ENCODE measurements at places on chromosomes 4 and X.
A peak's percentile ranks its signal among the peaks of the same experiment; 100 is the strongest.

GRCh38 chrX:96453139-96453538 lies 231.5 kb upstream of the DIAPH2 start:
- no peak for DNase-seq

DNA sequence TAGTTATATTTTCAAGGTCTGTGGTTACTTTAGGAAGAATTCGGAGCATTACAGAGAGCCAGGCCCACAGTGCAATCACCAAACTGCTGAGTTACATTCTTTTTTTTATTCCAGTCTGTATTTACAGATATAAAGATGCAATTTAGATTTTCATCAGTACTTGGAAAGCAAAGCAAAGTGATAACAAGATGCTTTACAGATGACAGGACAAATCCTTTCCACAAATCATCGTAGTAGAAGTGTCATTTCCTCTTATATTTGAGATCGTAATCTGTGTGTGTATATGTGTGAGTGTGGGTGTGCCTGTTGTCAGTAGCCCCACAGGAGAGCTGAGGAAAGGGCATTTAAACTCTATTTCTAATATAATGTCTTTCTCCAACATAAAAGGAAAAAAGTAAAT lies 1893.7 kb downstream of the STIM2 start:
- no peak for DNase-seq

- no peak for DNase-seq
These were observed 216.9 kb downstream of the RELL1 start for GRCh38 chr4:37469286-37469685.

- DNase-seq, result no peak
These were observed 88.6 kb upstream of the DHRSX start for GRCh38 chrX:2589186-2590020.

- DNase-seq, result no peak
These were observed 70.2 kb downstream of the CLDN22 start for GRCh38 chr4:183249854-183250253.

DNA sequence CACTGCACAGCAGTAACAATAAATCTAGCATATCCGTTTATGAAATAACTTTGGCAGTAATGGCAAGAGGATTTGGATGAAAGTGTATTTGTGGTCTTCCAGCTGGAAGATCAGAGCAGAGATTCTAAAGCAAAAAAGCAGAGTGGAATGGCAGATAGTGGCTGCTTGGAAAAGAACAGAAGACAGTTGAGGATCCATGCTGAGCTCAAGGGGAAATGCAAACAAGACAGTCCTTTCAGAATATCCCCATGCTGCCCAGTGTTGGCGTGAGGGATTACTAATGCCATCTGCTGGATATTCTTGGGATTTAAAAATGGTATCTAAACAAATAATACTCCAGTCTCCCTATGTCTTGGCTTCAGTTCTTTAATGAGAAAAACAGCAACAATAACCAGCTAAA lies 629.1 kb upstream of the ATOH1 start:
- no peak for DNase-seq

- no peak for DNase-seq
These were observed 41.4 kb upstream of the PPP2R3B start for GRCh38 chrX:427812-428725.

- no peak for DNase-seq
These were observed 322.5 kb downstream of the HS3ST1 start for GRCh38 chr4:11106190-11106589.

DNA sequence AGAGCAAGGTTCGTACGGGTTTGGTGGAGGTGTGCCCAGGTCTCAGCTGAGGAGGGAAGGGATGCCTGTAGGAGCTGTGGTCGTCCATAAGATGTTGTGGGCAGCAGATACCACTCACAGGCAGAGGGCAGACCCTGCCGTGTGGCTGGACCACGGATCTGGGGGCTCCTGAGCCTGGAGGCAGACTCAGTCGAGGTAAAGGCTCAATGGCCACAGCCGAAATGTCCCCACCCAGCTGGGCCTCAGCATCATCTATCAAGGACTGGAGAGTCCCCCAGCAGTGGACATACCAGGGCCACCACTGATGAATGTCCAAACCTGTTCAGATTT lies 98.5 kb downstream of the DHRSX start:
- DNase-seq, result no peak

DNA sequence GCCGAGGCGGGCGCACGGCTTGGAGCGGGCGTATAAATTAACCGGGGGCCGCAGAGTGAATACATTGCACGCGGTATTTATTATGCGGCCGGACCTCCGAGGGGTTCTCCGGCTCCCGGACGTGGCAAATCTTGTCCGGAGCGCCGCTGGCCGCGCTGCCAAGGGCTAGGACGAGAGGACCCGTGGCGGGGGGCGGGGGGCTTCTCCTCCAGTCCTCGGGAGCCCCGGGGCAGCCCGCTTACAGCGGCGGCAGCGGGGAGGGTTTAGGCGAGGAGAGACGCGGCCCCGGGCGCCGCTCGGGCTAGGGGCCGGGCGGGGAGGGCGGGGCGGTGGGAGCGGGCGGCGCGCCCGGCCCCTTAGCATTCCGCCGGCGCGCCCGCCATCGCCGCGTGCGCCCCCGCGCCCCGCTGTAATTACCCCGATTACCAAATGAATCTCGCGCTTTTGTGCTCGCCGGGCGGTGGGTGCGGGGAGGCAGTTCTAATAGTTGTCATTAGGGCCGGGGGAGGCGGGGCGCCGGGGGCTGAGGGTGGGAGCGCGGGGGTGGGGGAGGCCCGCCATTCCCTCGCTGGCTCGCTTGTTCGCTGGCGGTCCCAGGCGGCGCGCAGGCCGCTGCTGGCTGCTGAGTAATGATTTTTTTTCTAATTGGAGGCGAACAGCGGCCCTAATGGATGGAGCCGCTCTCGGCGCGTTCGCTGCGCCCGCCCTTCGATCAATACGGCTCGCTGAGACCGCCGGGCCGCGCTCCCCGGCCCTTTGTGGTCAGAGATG lies 276.6 kb downstream of the BCOR start:
- peak; percentile 40 for DNase-seq

- DNase-seq, result no peak
These were observed 442.6 kb upstream of the GALNT7 start for GRCh38 chr4:172726001-172726423.

DNA sequence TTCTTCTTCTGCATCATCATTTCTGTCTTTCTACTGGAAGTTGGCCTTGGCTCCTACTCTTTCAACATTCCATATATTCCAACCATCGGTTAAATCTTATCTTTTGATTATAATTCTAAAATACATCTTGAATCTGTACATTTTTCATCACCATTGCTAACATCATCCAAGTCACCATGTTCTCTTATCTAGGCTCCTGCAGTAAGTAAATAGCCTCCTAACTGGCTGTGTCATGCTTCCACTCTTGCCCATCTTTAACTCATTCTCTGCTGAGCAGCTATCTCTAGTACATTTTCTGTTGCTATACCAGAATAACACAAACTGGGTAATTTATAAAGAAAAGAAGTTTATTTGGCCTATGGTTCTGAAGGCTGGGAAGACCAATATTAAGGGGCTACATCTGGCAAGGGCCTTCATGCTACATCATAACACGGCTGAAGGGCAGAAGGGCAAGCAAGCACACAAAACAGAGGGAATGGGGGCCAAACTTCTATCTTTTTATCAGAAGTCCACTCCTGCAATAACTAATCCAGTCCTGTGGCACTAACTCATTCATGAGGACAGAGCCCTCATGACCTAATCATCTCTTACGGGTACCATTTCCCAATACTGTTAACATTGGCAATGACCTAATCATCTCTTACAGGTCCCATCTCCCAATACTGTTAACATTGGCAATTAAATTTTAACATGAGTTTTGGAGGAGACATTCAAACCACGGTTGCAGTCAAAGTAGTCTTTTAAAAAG lies 72.2 kb downstream of the ENOX2 start:
- DNase-seq, result no peak

DNA sequence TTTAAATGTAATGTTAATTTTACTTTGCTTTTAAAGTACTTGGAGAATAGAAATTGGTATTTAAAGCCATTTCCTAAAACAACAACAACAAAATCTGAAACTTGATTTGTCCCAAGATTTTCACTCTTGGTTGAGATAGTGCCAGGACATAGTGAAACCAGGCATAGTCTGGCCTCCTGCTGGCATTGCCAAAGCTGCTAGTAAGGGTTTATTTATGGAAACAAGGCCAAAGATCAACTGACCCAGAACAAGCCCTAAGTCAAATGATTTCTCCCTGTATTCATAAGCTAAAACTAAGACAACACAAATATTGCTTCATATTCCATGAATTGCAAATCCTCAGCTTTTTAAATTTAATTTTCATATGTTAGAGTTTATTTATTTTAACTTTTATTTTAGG lies 227.5 kb upstream of the FGF13 start:
- no peak for DNase-seq

- DNase-seq, result no peak
These were observed 161.3 kb downstream of the FNIP2 start for GRCh38 chr4:158929939-158930638.

GRCh38 chr4:57074744-57075143 lies 35.4 kb downstream of the IGFBP7 start:
- DNase-seq, result no peak

- DNase-seq, result no peak
These were observed 53.0 kb upstream of the NKX1-1 start for GRCh38 chr4:1459081-1459721.

DNA sequence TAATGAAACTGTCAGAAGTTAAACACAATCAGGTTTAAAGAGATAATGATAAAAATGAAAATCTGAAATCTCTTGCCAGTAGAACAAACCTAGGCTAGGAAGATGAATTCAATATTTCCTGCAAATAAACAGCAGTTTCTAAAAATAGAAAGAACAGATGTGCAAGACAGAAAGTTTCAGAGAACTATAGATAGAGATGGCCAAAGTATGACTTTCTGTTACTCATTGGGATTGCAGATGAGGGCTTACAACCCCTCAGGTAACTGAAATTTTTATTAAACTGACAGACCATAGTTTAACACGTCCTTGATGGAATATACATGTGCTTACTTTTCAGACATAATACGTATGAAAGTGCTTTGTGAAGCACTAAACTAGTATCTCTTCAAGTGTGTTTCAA lies 82.3 kb upstream of the PPARGC1A start:
- DNase-seq, result no peak

DNA sequence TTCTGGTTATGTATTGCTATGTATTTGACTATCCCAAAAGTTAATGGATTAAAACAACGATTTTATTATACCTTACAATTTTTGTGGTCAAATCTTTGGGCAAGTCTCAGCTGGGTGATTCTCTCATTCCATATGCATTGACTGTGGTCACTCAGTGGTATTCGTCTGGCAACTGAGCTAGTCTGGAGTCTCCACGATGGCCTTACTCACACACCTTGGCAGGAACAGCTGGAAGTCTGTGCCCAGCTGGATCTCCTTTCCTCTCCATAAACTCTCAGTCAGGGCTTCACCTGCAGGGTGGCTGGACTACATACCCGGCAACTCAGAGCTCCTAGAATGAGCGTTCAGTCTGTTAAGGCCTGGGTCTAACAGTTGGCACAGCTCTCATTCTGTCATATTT lies 141.1 kb upstream of the WDFY3 start:
- no peak for DNase-seq

- DNase-seq, result no peak
These were observed 40.3 kb downstream of the PDGFC start for GRCh38 chr4:156931267-156931666.

DNA sequence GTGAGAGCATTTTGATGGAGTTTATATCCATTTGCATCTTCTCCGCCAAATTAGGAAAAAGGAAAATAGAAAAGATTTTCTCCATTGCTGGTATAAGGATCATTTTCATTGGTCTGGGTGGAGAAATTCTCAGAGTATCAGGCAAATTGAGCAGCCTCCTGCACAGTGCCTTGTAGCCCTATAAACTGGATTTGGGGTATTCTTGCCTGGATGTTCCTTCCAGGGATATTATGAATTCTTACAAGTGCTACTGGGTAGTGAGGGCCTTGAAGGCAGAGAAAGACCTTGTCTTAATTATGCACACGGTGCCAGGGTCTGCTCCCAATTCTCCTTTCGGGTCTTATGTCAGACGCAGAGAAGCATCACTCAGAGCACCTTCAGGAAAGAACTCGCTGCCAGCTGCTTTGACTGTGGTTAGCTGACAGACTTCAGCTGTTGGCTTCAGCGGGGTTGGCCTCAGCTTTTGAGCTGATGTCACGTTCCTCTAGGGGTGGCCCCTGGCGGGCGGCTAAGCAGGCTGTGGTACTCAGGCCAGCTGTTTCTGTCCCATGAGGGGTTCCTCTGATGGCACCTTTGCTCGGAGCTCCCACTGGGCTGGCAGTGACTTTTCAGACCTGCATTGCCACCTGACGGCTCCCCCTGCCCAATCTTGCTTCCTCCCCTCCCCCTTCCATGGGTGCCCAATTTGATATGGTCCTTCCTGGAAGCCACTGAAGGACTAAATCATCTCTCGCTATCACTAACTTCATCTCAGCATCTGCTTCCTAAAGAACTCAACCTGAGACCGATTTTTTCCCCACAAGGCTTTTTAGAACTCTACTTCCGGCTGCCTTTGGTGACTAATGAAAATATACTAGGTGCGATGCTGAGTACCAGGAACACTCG lies 519.5 kb downstream of the BCOR start:
- DNase-seq, result peak; percentile 1

DNA sequence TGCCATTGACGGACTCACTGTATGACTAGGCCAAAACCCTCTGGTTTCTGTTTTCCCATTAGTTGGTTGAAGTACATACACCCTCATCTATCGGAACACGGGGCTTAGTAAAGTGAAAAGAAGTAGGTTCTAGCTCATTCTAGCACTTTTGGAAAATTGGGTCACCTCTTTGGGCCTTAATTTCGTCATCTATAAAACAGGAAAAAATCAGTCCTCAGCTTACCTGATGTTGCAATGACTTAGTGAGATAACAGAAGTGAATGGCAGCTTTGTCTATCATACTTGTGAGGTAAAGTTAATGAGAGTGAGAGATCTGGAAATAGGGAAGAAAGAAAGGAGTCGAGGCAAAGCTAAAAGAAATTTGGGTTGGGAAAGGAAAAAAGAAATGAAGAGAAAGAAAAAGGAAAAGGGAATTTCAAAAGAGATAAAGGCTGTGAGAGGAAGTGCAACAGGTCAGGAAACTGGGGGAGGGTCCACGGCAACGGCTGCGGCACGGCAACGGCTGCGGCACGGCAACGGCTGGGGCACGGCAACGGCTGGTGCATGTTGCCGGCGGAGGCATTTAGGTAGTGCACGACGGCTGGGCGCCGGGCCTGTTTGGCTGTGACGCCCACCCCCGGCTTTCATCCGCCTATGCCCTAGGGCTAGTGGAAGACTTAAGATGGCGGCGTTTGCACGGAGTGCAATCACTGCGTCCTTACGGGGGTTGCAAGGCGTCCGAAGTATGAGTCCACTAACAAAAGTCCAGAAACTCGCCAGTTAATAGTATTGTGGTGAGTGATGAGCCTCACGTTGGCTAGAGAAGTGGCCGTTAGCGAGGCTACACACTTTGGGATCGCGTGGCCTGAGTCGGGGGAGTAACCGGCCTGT lies 360.1 kb upstream of the ZCCHC13 start:
- peak; percentile 73 for DNase-seq

- no peak for DNase-seq
These were observed 56.3 kb downstream of the PPEF2 start for GRCh38 chr4:75845992-75846391.

DNA sequence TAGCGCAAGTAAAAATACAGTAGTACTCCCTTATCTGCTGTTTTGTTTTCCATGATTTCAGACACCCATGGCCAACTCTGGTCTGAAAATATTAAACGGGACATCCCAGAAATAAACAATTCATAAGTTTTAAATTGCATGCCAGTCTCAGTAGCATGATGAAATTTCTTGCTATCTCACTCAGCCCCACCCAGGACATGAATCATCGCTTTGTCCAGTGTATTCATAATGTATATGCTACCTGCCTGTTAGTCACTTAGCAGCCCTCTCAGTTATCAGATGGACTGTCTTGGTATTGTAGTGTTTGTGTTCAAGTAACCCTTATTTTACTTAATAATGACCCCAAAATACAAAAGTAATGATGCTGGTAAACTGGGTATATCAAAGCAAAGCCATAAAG lies 158.2 kb upstream of the DDIT4L start:
- no peak for DNase-seq
